ENCODE measurements at places on chromosomes 4 and X.

- no peak for DNase-seq
These were observed 60.8 kb upstream of the ESX1 start for GRCh38 chrX:104315555-104315954.

DNA sequence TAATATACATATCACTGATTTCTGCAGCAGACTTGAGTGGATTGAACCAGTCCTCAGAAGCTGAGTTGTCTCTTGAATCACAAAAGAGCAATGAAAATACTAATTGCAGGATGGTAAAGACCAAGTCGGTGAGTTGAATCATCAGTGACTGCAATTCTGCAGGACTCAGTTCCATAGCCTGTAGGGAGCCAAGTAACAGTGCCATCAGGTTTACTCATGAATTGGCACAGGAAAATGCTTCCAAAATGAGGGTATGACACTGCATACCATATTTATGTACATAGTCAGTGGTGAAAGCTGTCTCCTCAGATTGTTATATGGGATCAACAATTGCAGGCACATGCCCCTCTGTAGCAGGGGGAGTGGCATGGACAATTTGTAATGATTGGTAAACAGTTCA is 192.8 kb downstream of the CCNG2 start:
- no peak for DNase-seq

DNA sequence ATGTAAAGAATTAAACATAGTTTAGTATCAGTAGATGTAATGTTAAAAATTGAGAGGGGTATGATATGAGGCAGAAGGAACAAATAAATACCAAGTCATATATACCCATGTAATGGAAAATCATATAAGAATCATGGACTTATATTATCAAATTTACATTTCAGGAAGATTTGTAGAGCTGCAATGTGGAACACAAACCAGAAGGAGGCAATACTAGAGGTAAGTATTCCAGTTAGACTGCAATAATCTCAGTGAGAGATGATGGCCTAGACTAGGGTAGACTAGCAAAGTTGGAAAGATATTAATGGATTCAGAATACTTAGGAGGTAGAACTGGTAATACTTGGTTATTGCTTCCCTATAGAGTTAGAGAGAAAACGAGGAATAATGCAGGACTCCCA is 603.0 kb upstream of the KLHL4 start:
- no peak for DNase-seq

DNA sequence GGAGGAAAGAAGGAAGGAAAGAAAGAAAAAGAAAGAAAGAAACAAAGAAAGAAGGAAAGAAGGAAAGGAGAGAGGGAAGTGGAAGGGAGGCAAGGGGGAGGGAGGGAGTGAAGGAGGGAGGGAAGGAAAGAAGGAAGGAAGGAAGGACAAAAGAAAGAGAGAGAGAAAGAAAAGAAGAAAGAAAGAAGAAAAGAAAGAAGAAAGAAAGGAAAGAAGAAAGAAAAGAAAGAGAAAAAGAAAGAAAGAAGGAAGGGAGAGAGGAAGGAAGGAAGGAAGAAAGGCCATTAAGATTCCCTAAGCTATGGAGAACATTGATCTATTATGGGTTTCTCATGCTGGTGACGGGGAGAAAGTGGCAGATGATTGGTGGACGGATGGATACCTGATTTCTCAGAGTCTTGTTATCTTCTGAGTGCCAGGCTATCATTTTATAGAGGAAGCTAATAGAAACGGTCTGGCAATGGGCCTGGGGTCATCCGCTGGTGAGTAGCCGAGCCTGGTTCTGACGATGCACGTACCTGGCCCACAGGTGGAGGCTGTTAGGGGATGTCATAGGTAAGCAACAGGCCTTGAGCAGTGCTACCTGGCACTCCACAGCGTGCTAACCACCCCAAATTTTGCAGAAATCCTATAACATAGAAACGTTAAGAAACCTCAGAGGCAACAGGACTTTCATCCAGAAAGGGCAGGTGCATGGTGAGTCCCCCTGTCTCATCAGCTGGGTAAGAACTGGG is 142.9 kb downstream of the SHOX start:
- peak; percentile 29 for DNase-seq

DNA sequence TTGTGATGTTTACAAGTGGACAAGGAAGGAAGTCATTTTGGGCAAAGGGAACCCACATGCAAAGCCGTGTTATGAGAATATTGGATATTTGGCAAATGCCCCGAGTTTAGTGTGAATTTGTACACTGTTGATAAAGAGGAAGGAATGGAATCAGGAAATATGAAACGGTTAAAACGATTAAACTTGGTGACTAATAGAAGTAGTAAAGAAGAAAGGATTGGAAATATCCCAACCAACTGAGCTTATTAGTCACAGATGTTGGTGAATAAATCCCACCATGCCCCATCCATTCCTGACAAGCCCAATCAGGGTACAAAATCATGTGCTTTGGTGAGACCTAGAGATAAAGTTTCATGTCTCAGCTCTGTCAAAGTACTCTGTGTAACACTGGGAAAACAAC is 22.0 kb downstream of the ARHGAP24 start:
- no peak for DNase-seq

DNA sequence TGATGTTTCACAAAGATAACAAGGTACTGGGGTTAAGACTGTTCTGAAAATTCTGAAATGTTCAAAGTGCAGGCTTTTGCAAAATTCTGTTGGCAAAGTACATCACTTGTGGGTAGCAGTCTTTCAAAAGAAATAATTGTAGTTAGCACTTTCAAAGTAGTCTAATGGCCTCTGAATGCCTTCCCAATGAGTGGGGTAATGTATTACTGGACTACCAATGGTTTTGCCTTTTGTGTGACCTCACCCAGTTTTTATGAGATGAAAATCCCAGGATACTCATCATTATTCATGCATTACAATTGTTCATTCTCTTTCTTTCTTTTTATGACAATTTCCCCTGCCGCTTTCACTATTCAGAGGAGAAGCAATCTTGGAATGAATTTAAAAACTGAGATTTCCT is 686.1 kb downstream of the GLUD2 start:
- no peak for DNase-seq

- no peak for DNase-seq
These were observed 4.9 kb downstream of the CPEB2 start for GRCh38 chr4:15007201-15007600.

DNA sequence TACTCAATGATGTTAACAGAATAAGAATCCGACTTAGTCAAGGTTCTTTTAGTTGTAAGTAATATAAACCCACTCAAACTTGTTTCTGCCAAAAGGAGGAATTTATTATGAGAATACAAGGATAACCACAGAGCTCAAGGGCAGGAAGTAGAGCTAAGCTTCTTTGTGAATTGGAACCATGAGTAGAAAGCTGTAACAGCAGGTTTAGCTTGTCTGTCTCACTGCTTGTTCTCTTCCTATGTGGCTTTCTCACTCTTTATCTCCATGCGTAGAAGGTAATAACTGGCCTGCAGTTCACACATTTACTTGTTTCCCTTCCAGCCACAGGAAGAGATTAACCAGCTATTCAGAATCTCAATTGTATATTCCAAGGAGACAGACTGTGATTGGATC is 378.3 kb downstream of the PPP1R2C start:
- DNase-seq, result no peak

All from chondrocyte (in vitro differentiated cells).